ENCODE measurements at places on chromosomes 16 and 17.
A peak's percentile ranks its signal among the peaks of the same experiment; 100 is the strongest.

DNA sequence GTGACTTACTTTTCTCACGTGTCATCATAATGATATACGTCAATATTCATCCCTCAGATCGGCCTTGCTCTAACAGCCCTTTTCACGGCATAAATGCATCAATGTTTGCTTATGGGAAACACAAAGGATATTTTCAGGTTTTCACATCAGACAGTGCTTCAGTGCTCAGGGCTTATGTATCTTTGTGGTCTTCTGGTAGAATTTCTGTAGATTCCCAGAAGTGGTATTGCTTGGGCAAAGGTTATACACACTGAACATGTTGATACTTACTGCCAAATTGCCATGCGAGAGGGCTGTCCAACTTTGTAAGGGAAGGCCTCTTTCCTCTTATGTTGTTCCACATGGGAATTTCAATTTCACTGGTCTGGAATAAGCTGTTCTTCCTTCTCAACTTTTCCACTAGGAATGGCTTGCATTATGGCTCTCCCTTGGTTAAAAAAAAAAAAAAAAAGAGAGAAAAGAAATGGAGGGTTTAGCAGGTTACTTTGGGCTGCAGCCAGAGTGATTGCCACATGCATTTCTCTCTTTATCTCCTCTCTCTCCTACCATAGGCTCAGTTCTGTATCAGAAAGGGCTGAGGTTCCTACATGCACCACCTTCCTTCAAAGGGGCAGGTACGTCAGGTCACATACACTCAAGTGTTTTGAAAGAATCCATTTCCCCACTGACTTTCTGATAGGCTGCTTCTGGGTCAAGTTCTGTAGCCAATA, 19.3 kb downstream of the DHODH start:
- no peak for DNase-seq

- no peak for DNase-seq
Observed at GRCh38 chr17:11251561-11252107, 10.6 kb downstream of the SHISA6 start.

DNA sequence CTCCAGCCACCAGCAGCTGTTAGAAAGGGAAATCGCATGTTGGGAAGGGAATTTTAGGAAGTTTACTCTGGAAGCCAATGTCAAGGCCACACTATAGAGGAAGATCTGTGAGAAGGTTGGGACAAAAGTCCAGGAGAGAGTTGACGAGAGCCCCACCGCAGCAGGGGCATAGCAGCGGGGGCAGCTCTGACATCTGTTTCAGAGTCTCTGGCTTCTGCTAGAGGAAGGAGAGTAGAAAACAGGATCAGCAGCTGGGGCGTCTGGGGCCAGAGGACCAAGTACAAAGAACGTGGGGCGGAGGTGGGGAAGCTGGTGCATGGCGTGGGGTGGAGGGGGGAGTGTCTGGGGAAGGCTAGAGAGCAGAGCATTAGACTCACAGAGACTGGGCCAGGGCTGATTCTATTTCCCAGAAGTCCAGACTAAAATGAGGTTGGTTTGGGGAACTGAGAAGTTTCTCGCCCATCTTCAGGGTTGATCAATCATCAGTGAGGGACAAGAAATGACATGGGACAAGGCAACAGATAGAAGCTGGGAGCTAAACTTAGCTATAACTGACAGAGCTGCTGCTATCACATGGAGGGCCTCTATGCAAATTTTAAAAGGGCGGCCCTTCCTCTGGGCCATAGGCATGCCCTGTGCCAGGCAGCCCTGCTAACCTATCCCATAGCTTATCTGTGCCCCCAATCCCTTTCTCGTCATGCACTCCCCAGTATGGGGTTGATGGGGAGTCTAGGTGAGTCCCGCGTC, 1.2 kb downstream of the RABEP2 start:
- DNase-seq, result no peak

DNA sequence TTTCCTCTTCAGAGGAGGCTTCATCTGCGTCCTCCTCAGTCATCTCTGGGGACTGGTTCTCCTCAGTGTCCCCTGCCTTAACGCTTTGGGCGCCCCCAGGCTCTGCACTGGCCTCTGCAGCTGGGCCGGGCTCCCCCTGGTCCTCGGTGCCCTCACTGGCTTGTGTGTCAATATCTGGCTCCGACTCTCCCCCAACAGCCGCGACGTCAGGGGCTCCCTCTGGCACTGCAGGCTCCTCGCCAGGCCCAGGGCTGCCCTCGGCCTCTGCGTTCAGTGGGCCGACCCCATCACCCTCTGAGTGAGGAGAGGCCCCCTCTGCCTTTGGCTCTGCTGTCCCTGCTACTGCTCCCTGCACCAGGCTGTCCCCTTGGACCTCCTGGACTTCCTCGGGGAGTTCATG, 34.7 kb downstream of the SRL start:
- DNase-seq, result no peak

DNA sequence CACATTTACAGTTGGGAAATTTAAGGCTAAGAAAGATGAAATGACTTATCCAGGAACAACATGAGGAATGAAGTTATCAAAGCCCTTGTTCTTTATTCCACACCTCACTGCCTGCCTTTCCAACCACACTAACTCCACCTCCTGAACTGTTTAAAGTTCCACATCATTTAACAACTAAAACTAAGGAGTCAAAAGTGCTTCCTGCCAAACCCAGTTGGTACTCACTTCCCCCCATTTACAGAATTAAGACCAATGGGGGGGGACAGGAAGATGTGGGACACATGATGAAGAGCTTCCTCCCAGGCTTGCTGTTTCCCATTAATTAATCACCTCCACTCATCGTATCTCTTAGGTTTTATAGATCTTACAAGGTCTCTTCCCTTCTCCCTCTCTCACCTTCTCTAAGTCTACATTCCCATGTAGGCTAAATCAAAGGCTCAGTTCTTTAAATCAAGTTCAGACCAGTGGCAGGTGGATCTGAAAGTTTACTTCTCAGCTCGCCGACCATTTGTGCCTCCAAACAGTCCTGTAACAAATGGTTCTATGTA, 19.2 kb upstream of the TMEM101 start:
- no peak for DNase-seq

- peak; percentile 63 for DNase-seq
Observed at GRCh38 chr16:25014500-25015147, 545 bp downstream of the ARHGAP17 start.

DNA sequence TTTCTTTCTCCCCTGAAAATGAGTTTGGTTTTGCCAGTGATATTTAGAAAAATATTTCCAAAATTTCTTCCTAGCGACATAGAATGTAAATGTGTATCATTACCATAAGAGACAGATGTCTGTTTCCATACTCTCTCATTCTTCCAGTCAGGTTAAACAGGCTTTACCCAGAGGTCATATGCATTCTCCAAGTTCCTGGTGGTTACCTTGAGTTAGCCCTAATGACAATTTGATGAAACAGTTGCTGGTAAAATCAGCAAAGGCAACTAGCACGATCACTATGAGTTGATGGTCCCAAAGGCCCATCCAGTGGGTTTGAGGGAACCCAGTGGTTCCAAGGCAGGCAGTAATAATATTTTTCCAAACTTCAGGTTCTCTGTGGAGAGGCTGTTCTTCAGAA, 103.6 kb upstream of the TBX2 start:
- DNase-seq, result no peak

- no peak for DNase-seq
Observed at GRCh38 chr16:20268409-20268808, 58.9 kb downstream of the GP2 start.

DNA sequence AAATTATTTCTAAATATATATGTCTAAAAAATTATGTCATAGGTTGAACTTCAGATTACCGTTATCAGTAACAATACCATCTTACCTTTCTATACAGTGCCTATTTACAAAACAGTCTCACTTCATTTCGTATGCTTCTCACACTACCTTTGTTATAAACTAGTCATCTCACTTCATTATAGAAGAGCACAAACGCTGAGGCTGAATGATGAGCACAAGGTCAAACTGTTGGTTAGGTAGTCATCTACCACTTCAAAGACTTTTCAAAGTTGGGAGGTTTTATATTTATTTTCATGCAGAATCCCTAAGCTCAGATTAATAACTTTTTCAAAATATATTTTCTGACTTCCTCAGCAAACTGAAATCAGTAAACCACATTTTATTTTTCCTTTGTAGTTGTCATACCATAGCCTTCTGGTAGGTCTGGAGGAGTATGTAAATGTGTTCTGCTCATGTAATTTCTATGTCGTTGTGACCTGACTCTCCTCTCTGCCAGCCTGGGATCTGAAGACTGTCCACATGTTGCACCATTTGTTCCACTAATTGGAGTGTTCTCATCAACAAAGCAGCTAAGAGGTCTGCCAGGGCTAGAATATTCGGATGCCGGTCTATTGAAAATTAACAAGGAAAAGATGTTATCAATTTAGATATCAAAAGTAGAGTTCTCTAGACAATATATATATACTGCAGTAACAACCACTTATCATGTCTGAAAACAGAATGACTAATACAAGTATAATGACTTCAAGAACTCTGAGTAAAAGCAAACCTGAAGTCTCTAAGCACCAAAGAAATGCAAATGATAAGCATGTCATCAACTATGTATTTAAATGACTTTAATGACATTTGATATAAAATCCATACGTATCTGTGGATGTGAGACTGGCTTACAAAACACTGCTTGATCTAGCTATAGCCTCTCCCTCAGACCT, 73.9 kb downstream of the CEP95 start:
- DNase-seq, result no peak

DNA sequence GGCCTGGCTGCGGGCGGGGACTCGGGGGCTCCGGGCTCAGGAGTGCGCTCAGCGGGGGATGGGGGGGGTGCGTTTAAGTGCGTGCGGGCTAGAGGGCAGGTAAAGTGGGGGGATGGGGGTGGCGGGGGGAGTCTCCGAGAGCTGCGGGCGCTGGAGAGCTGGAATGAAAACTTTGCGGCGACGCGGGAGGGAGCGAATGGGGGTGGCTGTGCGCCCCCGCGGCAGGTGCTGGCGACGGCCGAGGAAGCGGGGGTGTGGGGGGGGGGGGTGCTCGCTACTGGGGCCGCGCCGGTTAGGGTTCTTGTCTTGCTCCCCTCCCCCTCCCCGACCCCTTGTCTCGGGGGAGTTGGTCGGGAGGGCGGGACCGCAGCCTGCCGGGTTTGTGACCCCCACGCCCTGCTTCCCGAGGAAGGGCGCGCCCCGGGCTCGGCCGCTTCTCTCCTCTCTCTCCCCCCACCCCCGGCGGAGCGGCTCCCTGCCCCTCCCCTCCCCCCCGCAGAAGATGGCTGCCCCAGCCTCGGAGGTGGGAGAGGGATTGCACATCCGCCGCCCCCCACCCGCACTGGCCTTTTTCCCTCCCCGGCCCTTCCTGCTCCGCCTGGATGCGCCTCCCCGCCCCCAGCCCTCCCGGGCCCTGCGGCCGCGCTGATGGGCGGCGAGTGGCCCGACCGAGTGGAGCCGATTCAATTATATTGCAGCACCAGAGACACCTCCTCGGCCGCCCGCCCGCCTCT, 649 bp downstream of the GSE1 start:
- DNase-seq, result peak; percentile 85

DNA sequence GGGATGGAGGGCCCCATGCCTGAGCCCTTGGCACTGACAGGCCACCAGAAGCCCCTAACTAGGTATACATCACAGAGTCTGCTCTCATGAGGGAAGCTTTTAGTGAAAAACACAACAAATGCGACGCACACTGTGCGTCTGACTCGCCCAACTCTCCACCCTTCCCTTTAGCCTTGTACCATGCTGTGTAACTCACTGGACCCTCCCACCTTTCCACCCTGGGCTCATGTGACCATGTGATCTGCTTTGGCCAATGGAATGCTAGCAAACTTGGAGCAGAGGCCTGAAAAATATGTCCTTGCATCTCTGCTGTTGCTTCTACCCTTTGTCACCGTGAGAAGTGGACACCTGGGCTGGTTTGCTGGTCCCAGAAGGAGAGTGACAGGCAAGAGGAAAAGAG, 21.6 kb downstream of the TK2 start:
- DNase-seq, result no peak

GRCh38 chr16:20084624-20085226, 11.0 kb upstream of the GPR139 start:
- no peak for DNase-seq

All from Right ventricle myocardium superior (tissue), 1 donor.